ENCODE measurements at places on chromosomes 5 and 9.

DNA sequence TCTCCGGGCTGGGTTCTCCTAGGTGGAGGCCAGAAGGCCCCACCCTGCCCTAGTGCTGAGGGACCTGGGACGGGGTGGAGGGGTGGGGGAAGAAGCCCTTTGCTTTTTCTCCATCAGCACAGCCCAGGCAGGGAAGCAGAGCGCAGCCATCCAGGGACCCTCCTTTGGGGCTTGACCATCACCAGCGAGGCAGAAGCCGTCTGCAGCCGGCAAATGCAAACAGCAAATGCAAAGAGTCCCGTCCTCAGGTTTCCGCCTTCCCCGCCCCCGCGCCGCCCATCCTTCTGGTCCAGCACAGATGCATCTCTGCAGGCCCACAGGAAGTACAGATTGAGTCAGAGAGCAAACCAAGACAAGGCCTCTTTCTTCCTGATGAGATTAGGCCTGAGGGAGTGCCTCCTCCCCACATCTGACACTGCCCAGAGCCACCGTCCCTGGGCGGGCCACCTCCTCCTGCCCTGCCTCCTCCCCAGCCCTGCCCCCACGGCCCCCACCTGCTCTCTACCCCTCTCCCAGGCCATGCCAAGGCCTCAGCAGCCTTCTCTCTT is 23.4 kb downstream of the CORO2A start:
- peak; percentile 45 for DNase-seq

DNA sequence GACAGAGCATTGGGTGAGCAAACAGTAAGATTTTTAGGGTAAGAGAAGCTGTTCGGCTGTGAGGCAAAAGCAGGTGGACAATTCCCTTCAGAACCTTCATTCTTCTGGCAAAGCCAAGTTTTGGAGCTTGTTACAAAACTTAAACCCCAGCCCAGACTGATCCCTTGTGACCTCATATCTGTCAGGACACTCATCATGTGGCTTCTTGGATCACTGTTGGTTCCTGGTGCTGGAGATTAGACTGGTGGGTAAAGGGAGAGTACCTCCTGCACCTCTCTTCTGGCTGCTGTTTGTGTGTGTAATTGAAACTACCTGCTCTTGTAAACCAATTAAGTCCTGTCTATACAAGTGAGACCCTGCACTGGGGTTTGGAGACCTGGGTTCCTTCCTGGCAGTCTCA is 21.0 kb downstream of the LARP1 start:
- DNase-seq: no peak

DNA sequence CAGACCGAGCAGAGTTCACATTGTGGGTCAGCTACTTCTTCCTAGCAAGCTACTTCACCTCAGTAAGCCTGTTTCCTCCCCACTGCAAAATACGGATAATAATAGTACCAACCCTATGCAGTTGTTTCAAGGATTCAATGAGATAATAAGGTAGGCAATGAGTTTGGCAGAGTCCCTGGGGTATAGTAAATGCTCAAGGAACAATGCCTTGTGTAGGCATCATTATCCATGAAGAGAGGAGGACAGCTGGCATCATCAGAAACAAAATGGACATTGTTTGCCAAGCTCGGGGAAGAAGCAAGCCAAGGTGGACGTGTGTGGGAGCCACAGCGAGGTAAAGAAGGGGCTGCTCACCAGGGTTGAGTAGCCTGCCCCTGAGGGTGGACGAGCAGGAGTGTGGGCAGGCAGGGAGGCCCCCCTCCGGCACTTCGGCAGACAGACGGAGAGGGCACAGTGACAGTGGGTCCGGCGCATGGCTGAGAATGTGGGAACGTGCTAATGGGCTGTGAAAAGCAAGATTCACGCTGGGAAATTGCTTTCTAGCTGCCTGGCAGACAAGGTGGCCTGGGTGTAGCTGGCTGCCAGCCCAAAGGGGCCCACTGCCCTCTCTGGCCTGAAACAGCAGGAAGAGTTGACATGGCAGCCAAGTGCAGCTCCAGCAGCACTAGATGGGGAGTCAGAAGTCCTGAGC is 10.1 kb downstream of the CAMK2A start:
- DNase-seq: no peak

- DNase-seq: peak; percentile 35
Observed at GRCh38 chr5:142874540-142874939, 104.4 kb downstream of the ARHGAP26 start.

- DNase-seq: no peak
Observed at GRCh38 chr5:27020973-27021372, 17.4 kb downstream of the CDH9 start.

DNA sequence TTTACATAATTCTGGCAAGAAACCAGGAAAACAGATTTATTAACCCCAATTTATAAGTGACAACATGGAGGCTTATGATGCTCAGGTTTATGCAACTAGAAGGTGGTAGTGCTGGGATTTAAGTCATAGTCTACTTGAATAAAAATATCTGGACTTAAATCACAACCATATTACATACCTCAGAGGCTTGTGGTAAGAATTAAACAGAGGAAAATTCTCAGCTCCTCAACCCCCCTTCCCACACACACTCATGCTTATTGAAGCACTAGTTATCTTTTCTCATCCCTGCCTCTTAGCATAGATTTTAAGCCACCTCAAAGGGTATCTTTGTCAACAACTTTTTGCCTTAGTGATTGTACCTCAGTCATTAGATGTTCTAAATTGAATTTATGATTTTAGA is 731.0 kb downstream of the PRELID2 start:
- no peak for DNase-seq

DNA sequence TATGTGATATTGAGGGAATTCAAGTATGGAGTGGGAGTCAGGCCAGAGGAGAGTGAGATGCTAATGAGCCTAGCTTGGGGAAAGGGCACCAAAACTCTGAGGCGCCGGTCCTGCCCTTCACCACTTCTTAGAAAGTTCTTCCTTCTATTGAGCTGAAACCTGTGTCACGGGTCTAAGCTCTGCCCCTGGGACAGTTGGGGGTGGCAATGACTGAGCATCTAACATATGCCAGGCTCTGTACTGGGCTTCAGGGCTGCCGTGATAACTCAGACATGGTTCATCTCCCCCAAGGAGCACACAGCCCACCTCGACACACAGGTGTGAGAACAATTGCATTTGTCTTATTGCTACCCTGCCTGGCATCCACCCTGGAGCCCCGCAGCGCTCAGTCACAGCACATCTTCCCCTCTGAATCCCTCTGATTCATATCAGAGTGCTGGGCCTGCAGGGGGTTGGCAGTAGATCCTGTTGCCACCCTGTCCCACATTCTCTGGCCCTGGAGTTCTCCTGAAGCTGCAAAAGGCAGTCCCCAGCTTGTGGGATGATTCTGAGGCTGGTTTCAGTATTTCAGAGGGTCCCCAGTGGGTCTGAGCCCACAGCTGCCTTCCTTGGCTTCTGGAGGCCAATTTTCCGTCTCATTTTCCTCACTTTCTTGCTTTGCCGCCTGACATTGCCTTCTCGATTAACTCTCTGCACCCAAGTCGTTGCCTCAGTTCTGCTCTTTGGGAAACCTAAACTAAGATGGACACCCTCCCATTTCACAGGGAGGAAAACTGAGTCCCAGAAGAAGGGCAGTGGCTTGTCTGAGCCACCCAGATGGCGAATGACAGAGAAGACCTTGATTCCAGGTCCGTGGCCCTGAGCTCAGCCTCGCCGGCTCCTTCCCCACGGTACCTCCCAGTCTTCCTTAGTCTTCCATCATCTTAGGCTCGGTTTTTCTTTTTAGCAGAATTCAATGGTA is 42.5 kb downstream of the ALG2 start:
- DNase-seq: no peak

- peak; percentile 58 for DNase-seq
Observed at GRCh38 chr5:109411627-109412026, 1.9 kb upstream of the PJA2 start.

- DNase-seq: no peak
Observed at GRCh38 chr5:78666041-78666444, 17.5 kb upstream of the LHFPL2 start.

DNA sequence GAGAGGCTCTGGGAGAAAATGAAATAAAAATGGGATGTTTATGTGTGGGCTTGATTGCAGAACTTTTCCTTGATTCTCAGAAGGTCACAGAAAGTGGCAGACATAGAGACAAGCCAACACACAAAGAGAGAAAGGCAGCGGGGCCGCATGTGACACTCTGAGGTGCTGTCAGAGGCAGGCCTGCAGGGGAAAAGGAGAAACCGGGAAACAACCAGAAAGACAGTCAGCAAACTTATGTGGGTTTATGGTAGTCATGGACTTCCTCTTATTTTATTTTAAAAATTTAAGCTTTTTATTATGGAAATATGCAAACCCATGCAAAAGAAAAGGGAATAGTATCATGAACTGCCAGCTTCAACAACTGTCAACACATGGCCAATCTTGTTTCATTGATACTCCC is 16.3 kb upstream of the IGFBPL1 start:
- DNase-seq: no peak

DNA sequence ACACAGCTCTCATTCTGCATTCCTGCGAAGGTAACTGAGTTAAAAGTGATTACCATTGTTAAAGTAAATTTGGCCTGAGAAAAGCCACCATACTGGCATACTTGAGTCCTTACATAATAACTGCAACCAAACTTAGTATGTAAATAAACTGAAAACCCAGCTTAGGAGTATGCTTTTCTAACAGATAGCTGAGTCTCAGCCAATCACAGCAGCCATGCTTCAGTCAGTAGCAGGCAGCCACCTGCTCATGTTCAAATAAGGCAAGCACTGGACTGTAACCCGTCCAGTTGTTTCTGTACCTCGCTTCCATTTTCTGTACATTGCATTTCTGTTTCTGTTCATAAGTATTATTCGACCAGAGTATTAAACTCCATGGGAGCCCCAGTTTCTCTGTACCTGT is 58.6 kb downstream of the GCNT4 start:
- no peak for DNase-seq

- DNase-seq: no peak
Observed at GRCh38 chr9:131181091-131181681, 55.8 kb downstream of the NUP214 start.

- DNase-seq: peak; percentile 55
Observed at GRCh38 chr9:83027153-83027891, 35.6 kb downstream of the RASEF start.

GRCh38 chr5:123951582-123951977 is 439.6 kb downstream of the CSNK1G3 start:
- peak; percentile 55 for DNase-seq

- DNase-seq: no peak
Observed at GRCh38 chr5:15026011-15026893, 154.7 kb upstream of the ANKH start.

DNA sequence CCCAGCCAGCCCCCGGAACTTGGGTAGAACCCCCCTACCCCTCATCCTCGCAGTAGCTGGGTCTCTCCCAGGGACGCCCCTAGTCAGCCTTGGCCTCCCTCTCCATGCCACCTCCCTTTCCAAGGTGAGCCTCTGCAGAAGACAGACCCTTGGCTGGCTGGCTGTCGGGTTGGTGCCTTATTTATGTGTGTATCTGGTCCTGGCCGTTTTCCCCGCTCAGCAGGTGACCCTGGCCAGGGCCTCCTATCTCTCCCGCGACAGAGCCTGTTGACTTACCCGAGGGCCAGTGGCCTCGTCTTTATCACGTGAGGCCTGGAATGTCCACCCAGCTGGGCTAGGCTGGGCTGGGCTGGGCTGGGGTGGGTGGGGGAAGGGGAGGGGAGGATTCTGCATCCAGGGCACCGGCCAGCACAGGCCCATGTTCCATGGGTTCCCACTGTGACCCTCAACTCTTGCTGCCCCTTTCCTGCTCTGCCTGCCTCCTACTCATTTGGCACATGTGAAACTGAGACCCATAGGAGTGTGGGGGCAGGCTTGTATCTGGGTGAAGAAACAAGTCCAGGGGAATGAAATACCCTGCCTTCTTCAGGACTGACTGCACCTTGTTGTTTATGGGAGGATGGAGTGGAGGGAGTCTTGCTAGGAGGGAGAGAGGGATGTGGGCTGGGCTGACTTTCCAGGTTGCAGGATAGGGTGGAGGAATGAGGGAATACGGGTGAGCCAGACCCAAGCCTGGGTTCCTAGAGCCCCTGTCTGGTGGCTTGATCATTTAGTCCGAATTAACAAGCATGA is 3.1 kb downstream of the CXXC5 start:
- peak; percentile 82 for DNase-seq

GRCh38 chr9:107520186-107520585 is 30.6 kb upstream of the KLF4 start:
- no peak for DNase-seq

GRCh38 chr9:137167747-137168572 is 1.9 kb downstream of the LRRC26 start:
- no peak for DNase-seq

- DNase-seq: no peak
Observed at GRCh38 chr9:93148721-93149120, 14.7 kb upstream of the NINJ1 start.

- no peak for DNase-seq
Observed at GRCh38 chr5:68170826-68171558, 44.6 kb upstream of the PIK3R1 start.

DNA sequence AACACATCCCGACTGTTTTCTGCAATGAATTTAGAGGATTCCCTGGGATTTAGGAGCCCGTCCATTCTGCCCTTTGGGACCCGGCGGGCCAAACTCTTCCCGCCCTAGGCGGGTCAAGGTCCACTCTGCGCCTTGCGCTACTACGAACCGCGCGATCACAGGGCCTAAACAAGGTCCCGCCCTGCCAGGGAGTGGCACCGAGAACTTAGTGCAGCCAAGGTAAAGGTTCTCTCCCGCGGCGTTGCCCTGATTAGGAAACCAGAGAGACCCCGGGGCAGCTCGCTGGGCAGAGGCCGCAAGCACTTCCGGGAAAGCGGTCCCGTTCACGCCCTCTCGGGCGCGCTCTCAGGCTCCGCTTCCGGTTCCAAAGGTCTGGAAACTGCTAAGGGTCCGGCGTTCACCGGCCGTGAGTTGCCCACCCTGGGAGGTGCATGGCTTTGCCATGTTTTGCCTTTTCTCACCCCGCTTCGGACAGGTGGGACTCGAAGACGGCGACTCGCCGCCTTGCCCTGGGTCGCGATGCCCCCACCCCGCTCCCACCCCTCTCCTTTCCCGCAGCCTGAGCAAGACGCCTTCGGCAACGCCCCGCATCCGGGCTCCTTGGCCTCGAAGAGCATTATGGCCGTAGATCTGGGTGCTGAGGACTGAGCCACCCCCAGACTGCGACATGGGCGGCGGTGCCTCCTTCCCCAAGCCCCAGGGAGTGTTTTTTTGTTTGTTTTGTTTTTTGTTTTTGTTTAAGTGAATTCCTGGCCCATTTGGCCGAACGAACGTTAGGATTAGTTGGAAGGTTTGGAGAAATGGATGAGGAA is 23.4 kb downstream of the HNRNPK start:
- DNase-seq: peak; percentile 66

Measured in hepatic stellate cell (primary cell).